ENCODE measurements at places on chromosomes 5 and 9.

GRCh38 chr9:133553973-133554713, 19.6 kb downstream of the ADAMTSL2 start:
- no peak for DNase-seq

DNA sequence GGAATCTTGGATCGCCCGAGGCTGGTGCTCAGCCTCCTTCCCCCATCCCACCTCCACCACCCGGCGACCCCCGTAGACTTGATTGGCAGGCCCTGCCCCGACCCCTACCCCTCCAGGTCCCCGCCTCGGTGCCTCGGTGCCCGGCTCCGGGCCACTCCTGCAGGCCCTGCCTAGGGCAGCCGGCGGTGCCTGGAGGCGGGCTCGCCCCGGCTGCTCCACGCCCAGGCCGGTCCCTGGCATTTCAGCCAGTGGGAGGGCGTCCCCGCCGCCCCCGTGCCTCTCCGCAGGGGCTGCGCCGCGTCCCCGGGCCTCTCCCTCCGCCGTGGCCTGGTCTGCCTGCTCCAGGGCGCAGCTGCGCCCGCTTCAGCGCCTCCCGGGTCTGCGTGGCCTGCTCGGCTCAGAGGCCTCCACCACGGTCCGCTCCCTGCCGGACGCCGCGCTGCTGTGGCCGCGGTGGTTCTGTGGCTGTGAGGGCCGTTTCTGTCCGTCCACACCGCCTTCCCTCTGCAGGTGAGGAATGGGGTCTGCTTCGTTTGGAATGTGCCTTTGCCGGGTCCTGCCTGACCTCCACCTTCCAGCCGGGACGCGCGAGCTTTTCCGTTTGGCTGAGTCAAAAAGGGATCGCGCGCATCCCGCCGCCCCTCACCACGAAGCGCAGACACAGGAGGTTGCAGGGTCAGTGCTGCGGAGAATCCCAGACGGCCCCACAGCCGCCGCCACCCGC, 48.3 kb upstream of the IRX4 start:
- no peak for DNase-seq

- no peak for DNase-seq
Measured at GRCh38 chr5:133682451-133682850, 70.1 kb upstream of the FSTL4 start.

DNA sequence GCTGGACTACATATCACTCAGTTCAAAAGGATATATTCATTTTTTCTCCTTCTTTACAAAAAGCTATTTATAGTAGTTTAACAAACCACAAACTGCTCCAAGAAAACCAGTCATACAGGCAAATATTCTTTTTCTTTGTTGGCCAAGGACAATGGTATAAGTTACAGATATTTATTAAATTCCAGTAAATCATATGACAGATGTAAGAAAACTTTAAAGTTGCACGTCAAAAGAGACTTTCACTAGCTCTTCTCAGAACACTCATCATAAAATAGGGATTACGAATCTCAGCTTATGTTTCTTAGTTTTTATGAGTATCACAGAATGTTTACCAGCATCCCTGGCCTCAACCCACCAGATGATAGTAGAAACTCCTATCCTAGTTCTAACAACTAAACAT, 67.2 kb downstream of the ANKRD31 start:
- no peak for DNase-seq

DNA sequence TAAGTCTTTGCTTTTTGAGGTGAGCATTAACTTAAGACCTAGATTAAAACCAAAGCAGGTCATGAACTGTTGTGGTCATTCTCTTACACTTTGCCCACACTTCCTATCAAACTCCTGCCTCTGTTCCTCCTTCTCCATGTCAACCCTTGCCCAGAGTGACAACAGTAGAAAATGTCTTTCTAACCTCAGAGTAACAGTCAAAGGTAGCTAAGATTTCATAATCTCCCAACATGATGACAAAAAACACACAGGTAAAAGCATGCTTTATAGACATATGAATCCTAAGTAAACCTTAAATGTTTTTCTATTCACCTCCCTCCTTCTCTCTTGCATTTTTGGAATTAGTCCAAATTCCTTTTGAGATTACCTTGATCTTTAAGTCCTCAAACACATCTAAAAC, 422.3 kb downstream of the SPATA31D1 start:
- DNase-seq = no peak

GRCh38 chr5:101288633-101289032, 385.6 kb upstream of the ST8SIA4 start:
- no peak for DNase-seq

DNA sequence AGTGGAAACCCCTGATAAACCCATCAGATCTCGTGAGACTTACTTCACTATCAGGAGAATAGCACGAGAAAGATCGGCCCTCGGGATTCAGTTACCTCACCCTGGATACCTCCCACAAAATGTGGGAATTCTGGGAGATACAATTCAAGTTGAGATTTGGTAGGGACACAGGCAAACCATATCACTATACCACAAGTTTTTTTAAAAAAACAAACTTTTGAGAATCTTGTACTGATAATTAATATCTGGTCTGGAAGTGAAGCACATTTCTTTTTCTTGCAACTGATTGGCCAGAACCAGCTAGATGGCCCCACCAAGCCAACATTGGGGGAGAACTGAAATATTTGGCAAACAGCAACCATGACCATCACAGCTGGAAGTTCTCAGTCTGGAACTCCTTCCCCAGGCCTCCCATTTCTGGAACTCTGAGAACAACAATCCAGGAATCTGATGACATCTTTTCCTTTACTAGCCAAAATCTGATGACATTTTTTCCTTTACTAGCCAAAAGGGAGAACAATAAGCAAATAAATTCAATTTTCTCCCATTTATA, 51.8 kb upstream of the CDKN2B start:
- no peak for DNase-seq

DNA sequence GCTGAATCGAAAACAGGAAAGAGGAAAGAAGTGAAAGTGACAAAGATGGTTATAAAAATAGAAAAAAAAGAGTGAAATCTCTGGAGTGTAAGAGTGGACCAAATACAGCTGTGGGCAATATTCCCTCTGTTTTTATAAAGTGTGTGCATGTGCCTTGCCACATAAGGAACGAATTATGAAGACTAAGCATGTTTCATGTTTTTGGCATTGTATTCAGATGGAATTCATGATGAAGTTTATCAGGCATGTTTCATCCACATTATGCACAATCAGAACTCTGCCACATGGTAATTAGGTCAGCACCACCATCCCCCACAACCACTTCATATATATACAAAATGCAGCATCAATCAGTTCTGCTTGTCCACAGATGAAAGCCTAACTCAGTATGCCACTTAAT, 348.0 kb downstream of the ZNF608 start:
- no peak for DNase-seq

DNA sequence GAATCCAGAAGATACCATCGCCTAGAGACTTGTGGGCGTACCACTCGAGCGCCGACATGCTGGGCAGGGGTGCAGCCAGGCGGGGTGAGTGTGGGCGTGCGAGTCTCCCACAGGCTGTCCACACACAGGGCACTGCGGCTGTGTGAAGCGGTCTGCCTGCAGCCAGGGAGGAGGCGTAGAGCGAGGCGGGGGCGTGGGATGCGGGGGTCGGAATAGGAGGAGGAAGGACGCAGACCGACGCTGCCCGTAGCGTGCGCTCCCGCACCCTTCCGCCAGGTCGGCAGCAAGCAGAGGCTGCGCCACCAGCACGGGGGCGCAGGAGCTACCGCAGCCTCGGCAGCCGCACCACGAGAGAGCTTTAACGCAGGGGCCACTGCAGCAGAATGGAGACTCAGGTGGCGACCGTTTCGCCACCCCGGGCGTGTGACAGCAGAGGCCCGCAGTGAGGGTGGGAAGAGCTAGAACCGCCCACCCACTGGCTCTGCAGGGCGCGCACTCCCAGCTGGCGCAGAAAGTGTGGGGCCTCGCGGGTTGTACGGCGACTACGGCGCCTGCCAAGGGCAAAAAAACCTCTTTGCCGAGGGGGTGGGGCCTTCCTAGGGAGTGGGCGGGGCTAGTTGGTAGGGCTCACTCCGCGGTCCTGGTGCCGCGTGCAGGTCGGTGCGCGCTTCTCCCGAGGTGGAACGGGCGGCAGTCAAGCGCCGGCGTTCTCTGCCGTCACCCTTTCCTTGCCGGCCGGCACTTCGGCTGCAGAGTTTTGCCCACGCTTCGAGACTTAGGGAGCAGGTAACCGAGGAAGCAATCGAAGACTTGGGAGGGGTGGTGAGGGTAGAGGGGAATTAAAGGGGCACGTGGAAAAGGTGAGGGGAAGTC, at the start of the genes MBLAC2 and POLR3G:
Gene MBLAC2 (minus strand): TSS at position 537 of the 873 bp plus-strand sequence. CDS start 479 bp downstream, at position 58.
Gene POLR3G (plus strand): TSS at position 630 of the 873 bp plus-strand sequence. CDS start 10,704 bp downstream, outside the sequence.
- peak; percentile 80 for DNase-seq

DNA sequence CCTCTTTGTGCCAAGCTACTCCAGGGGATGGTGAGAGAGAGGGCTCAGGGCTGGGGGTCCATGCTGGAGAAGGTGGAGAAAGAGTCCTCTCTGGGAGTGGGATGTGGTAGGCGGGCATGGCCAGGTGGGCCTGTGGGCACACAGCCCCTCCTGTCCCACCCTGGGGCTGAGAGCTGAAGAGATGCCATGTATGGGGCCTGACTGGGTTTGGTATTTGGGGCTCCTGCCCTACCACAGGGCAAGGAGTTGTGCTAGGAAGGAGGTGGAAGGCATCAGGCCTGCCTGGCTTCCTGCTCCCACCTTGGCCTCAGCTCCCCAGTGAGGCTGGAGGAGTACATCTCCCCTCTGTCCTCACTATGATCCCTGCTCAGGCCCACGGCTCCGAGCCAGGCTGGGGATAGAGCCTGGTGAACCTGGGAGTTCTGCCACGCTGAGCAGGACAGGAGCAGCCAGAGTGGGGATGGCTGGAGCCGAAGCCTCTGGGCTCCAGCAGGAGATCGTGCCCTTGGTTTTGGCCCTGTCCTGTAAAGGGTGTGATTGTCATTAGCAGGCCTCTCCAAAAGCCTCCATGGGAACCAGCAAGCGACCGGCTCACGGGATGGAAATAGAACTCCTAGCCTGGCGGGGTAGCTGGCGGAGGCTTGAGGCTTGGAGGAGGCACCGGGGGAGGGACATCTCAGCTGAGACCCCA, 75.5 kb downstream of the CACNA1B start:
- DNase-seq = no peak

DNA sequence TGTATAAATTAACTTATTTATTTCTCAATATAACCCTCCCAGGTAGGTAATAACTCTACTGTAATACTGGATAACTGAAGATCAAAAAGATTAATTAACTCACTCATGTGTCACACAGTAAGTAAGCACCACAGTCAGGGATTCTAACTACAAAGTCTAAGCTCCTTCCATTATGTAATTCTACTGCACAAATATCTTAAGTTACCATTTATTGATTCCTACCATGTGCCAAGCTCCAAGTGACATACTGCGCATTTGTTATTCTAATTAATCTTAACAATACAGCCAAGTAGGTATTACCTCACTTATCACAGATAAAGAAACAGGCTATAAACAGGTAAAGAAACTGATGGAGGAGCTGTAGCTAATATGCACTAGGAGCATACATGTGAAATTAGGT, 58.3 kb downstream of the RANBP6 start:
- DNase-seq = no peak

- peak; percentile 52 for DNase-seq
Measured at GRCh38 chr9:115944166-115944948, 209.2 kb upstream of the PAPPA start.

DNA sequence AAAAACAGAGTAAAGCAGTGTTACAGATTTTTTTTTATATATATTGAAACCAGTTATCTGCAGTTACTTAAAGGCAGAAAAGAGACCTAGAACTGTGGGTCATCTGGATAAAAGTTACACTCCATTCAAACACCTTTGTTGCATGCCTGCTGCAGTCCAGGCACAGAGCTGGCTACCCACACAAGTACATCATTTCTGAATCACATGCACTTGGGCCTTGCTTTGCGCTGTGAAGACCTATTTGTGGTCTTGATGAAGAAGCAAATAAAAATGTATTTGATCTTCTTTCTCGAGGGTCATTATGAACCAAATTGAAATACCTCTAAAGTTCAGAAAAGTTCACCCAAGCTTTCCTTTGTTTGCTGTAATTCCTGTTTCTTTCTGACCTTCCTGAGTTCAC, 503.0 kb upstream of the ZNF608 start:
- no peak for DNase-seq

DNA sequence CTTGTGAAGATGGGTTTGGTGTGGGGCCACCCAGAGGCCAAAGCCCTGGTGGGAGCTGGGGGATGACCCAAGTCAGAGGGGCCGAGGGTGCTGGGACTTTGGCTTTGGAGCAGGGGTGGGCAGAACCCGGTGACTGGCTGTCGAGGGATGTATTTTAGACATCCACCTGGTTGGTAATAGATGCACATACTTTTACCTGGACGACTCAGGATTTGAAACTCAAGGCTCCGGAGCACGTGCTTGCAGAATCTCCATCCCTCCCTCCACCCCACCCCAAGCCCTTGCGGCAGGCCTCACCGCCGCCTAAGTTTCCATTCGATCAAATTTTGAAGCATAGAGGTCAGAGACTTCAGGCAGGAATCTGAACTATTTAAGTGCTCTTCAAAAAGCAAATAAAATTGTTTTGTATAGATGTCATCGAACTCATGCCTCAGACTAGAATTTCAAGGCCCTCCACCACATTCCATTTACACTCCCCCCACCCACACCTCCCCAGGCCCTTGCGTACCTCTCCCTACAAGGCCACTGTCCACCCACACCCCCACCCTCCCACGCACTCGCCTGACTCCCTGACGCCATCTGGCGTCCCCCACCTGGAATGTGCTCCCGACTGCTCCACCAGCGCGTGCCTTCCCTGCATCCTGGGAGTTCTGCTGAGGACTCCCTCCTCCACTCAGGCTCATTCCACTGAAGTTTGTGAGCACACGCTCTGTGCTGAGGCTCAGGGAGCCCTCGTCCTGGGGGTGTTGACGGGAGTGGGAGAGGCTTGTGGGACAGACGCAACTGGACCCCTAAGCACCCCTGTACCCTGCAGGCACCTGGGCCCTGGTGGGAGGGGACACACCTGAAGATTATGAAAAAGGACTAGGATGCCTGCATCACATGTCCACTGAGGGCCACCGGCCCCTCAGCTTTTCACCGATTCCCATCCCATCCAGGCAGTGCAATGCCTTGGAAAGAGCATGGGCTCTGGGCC, 56.4 kb upstream of the RPL26L1 start:
- no peak for DNase-seq

Measured in LNCaP clone FGC (cell line).